CD4-positive, alpha-beta T cell treated with Interleukin-21 for 1 hour (primary cell): ENCODE measurements at places on chromosomes 11 and 22.

DNA sequence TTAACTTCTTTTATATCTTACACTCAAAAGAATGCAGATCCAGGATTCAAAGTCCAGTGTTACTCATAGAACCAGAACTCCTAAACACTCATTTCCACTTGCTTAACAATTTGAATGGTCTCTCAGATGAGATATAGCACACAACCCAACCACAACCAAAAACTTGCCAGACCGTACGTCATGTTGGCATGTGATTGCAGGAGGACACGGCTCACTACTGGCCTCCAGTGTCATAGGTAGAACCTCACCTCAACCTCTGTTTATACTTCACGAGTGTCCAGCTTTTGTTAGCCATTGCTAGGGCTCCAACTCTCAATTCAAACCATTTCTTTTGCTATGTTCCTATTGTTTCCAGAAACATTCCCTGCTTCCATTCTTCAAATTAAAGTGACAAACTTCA, 58.5 kb upstream of the PDGFD start:
- no peak for DNase-seq

DNA sequence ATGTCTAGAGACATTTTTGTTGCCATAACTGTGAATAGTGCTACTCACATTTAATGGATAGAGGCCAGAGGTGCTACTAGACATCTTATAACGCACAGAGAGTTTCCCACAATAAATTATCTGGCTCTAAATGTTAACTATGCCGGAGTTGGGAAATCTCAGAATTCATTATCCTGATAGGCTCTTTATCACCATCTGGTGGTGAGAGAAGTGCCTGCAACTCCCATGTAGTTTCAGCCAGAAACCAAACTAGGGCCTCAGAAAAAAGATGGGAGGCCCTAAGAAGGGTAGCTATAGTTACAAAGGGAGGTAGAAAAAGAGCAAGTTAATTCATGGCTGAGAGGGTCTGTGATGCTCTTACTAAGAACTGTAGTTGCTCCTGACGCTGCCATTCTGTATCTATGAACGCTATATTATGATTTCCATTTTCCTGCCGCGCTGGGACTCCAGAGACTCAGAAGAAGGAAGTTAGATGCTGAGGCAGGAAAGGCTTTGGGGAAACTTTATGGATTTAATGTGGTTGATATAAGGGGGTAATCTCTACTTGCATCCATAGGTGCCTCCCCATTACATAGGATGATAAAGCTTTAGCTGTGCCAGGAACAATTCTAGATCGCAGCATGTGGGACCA, 22.9 kb upstream of the MRPL17 start:
- peak; percentile 64 for DNase-seq

GRCh38 chr22:37529652-37530345, 10.6 kb upstream of the CARD10 start:
- DNase-seq: no peak

DNA sequence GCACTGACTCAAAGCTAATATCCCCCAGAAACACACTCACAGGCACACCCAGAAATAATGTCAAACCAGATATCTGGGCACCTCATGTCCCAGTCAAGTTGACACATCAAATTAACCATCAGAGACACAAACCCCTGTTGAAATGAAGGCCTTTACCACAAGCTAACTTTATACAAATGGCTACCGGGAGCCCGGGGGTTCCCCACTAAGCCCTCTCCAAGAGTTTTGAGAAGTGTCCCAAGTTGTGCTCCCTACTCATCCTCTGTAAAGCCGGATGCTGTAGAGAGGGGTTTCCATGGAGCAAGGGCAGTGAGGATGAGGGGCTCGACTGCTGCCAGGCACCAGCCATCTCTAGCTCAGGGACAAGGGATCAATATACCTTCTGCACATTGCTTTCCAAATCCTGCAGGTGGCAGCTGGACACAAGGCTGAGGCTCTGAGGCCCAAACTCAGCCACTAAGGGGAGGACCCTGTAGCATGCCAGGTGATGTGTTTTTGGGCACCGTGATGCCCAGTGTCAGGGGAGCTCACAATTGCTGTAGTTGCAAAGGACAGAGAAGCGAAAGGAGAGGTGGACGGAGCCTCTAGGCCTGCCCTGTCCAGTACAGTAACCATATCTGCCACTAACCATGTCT, 145.7 kb downstream of the TTC17 start:
- DNase-seq: no peak

DNA sequence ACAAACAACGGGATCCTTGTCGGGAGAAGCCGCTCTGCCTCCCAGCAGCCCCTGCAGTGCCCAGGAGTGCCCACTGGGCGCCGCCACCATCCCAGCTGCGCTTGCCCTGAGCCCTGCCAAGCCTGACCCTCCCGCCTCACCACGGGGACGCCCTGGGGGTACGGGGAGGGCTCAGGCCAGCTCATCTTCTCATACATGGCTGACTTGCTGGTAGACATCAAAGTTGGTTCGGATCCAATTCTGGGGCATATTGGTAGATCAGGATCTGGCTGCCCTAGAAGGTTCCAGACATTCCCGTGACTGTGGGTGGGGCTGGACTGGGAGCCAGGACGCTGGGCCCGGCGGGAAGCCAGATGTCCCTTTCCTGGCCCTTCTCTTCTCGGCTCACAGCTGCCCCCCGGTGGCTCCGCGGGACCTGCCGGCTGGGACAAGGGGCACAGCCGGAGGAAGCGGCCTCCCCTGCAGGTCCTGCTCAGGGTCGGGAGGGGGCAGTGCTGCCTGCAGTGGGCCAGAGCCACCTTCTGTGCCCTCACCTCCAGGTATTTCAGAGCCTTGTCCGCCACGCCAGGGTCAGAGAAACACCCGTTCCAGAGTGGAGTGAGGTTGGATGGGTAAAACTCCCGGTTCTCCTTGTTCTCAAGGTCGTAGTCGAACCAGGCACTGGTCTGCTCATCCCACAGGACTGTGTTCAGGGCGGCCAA, 10.6 kb upstream of the TREH start:
- peak; percentile 87 for DNase-seq

DNA sequence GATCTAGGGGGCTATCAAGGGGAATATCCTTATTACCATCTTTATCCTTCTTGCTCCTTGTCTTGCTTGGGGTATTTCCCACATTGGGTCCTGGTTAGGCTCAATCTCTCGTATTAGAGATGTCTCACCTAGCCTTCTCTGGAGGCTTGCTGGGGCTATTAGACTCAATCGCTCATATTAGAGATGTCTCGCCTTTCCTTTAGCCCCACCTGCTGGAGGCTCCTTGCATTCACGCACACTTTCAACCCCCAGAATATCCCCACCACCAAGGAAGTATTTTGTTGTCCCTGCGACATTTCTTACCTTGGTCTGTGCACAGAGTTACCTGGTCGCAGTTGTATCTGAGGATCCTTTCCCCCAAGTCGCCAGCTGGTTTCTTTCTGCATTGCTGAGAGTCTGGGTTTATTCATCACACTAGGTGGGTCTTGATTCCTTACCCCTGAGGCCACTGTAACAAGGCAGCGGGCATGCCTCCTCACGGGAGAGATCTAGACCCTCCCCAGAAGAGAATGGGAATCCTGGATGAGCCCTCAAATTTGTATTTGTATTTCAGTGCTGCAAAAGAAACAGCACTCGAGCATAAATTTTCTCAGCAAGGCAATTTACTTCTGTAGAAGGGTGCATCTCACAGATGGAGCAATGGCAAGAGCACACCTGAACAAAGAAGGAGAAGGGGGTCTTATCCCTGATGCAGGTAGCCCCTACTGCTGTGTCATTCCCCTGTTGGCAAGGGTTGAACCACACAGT, 15.9 kb upstream of the HYLS1 start:
- peak; percentile 30 for DNase-seq

GRCh38 chr11:111372538-111372937, 6.5 kb downstream of the POU2AF1 start:
- no peak for DNase-seq

- DNase-seq: no peak
Observed at GRCh38 chr22:30190574-30190973, 56.0 kb downstream of the LIF start.

GRCh38 chr11:15295695-15296094, 181.0 kb downstream of the INSC start:
- no peak for DNase-seq

DNA sequence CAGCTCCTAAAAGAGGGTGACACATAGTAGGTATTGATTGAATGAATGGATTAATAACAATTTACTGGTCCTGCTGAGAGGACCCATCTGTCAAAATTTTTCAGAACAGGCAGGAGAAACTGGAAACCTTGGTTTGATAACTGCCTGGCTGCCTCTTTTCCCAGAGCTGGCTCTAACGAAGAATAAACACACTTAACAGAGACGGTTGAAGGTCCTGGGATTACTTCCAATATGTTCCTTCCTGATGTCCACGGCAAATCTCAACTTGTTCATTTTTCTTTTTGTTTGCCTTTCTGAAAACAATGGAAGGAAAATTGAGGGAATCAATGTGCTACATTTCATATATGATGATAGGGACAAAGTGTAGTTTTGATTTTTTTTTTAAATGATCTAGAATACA, 76.5 kb upstream of the SYT13 start:
- DNase-seq: no peak

DNA sequence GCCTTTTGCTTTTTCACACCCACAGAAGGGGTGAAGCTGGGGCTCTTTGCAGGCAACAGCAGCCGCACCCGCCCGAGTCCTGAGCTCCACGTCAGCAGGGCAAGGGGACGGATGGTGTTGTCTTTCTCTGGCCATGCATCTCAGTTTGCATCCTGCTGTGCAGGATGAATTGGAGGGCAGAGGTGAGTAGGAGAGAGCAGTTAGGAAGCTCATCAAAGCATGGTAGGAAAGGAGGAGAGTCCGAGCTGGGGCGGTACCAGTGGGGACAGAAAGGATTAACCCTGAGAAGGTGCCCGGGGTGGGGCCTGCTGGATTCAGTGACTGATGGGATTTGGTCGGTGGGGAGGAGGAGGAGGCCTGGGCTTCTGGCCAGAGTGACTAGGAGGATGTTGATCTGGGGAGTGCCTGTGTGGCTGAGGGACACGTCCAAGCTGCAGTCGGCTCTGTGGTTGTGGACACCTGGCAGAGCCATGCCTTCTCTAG, 14.6 kb downstream of the FAM83F start:
- DNase-seq: no peak

GRCh38 chr22:19718456-19719049, 4.2 kb downstream of the SEPTIN5 start:
- no peak for DNase-seq

DNA sequence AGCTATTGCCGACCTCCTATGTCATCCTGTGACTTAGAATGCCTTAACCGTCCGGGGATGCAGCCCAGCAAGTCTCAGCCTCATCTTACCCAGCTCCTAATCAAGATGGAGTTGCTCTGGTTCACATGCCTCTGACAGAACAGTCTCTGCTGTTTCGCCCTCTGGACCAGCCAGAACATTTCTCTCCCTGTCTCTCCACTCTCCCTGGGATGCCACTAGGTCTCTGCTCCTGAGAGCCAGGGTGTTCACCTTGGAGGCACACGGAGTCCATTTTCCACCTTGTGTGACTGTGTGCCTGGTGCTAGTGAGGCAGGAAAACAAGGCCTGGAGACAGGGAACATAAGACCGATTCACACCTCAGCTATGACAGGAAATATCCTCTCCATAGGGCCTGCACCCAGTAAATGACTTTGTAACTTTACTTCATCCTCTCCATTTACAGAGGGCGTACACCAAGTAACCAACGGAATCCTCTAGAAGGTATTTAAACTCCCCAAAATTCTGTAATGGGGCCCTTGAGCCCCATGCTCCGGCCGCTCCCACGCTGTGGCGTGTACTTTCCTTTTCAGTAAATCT, 16.8 kb upstream of the B4GALNT4 start:
- DNase-seq: no peak

DNA sequence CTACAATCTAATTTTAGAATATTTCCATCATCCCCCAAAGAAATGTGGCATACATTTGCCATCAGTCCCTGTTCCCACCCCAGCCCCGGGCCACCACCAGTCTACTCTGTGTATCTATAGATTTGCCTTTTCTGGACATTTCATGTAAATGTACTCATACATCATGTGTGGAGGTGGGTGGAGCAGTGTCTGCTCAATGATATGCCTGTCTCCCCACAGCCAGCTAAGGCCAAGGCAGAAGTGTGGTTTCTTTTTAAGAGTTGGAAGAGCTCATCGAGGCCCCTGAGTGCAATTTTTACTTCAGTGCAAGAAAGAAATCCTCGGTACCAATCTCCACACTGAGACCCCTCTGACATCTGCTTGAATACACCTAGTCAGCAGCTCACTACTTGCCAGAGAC, 80.5 kb downstream of the TP53I11 start:
- no peak for DNase-seq
